ENCODE measurements at places on chromosomes 12 and 14.

DNA sequence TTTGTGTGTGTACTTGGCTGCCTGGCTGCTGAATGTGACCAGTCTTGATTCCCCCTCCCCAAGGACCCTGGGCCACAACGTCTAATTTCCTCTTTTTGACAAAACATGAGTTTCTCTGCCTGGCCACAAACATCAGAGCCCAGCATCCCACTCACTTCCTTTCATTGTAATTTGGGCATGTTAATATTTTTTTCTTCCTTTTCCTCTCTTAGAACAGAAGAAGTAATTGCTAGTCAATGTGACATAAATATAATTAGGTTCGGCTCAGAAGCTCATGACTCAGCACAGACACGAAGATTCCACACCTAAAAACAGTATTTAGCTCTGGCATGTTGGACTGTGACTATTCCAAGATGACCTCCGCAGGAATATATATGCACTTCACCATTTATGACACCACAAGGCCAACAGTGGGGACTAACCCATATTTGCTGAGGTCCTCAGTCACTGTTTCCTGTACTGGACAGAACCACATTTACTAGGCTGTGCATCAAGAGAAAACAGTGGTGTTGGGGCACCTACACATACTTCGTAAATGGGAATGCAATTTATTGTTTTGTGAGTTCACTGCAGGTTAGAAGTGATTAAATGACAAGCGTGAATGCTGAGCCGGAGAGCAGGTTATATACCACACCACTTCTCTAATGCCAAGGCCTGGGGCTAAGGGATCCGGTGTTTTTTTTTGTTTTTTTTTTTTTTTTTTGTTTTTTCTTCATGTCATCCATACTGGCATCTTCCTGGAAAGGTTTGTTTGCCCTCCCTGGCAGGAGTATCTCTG lies 4.2 kb downstream of the GSG1 start:
- no peak for DNase-seq

- DNase-seq: peak; percentile 25
These were observed 81.5 kb downstream of the ETV6 start for GRCh38 chr12:11731042-11731357.

- no peak for DNase-seq
These were observed 25.3 kb downstream of the LRIG3 start for GRCh38 chr12:58895053-58895452.

- DNase-seq: no peak
These were observed 45.1 kb upstream of the CHGA start for GRCh38 chr14:92877757-92878431.

- no peak for DNase-seq
These were observed 36.6 kb downstream of the SPATA7 start for GRCh38 chr14:88422047-88422446.

- no peak for DNase-seq
These were observed 580.1 kb upstream of the SEL1L start for GRCh38 chr14:82113710-82114109.

DNA sequence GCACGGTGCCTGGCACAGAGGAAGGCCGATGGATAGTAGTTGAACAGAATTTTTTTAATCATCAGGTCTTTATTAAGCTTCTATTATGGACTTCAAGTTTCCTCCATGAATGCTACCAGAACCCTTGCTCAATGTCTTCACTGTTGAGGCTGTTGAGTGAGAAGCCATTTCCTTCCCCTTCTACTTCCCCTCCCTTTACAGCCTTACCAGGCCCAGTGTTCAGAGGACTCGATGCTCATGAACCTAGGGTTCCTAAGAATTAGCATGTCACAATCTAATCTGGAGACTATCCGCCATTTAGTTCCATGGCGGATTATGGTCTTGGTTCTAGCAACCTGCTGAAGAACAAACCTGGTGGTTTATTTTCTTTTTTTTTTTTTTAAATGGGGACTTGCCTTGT lies 17.7 kb downstream of the ETV6 start:
- no peak for DNase-seq

DNA sequence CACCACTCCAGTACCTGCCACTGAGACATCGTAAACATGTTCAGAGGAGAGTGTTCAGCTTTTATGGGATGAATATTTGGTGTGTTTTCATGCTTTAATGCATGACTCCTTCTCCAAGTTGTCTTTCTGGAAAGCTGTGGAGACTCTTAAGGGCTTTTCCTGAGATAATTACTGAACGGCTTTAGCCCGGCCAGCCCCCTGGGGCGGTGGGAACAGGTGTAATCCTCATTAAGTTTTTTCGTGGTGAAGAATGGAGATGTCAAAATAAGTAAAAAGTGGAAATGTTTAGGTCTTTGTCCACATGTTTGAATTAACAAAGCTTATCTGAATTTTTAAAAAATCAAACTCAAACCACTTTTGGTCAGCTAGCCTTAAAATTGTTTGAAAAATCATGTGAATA lies 1.5 kb downstream of the SYNE2 start:
- DNase-seq: no peak

DNA sequence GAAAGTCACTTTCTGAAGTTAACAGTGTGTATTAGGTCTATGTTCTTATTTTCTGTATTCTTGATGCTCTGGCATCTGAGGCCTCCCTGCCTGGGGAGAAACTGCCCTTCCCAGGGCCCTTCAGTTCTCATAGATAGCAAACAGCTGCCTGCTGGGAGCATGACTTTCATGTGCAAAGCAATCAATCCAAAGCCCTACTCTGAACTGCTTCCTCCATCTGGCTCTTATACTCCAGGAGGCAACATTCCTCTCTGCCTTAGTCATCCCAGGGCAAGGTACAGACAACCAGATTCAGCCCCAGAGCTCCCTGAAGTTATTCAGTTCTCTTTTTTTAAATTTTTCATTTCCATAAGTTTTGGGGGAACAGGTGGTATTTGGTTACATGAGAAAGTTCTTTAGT lies 41.7 kb upstream of the RIN3 start:
- no peak for DNase-seq

DNA sequence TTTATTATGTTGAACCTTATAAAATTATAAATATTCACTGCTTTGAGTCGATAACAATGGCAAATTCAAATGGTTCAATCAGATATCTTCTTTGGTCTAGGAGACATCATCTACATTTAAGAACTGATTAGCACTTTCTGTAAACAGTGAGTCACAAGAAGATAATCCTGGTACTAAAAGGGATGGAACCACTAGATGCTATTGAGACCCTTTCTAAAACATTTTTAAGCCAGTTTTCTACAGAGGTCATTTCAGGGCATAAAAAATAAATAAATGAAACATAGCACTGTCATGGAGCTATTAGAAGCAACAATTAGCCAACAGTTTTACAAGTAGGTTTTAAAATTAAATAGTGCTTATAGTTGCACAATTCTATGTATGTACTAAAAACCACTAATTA lies 212.2 kb downstream of the DUSP6 start:
- no peak for DNase-seq

GRCh38 chr14:67245104-67245503 lies 3.9 kb downstream of the PALS1 start:
- no peak for DNase-seq

GRCh38 chr12:52195065-52195730 lies 3.4 kb upstream of the KRT80 start:
- no peak for DNase-seq

GRCh38 chr14:73392329-73393257 lies 65.8 kb downstream of the NUMB start:
- DNase-seq: no peak

- DNase-seq: no peak
These were observed 75.9 kb upstream of the FBRSL1 start for GRCh38 chr12:132413931-132414588.

DNA sequence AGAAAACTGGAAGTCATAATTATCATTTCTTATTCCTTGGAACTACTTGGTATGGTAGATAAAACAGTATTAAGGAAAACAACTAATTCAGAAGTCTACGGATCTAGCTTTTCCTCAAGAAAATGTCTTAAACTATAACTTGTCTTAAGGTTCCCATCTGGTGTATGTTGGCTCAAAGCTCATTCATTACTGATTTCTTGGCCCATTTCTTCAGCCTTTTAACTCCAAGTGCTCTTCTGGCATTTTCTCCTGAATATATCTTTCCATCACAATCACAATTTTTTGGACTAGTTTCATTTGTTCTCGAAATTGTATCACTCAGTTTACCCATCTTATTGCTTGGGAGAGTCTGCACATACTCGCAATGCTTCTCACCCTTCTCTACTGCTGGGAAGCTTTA lies 150.1 kb downstream of the C12orf50 start:
- no peak for DNase-seq

GRCh38 chr14:77622366-77622961 lies 6.0 kb upstream of the SPTLC2 start:
- no peak for DNase-seq

DNA sequence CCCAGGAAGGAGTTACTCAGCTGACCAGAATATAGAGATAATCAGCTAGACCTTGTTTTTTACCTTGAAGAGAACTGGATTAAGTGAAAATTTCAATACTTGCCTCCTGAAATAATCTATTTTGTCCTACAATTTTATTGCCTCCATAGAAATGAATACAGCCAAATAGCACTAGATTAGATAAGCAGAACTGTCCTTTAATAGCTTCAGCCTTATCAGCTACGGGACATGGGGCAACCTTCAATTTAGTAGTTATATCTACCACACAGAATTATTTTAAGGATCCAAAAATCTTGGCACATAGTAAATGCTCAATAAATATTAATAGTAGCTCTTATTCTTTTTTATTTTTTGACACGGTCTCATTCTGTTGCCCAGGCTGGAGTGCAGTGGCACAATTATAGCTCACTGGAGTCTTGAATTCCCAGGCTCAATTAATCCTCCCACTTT lies 67.2 kb upstream of the PLEKHG3 start:
- DNase-seq: no peak

GRCh38 chr14:32049361-32050088 lies 27.6 kb upstream of the ARHGAP5 start:
- DNase-seq: no peak

GRCh38 chr12:5022465-5023061 lies 21.1 kb upstream of the KCNA5 start:
- peak; percentile 68 for DNase-seq

DNA sequence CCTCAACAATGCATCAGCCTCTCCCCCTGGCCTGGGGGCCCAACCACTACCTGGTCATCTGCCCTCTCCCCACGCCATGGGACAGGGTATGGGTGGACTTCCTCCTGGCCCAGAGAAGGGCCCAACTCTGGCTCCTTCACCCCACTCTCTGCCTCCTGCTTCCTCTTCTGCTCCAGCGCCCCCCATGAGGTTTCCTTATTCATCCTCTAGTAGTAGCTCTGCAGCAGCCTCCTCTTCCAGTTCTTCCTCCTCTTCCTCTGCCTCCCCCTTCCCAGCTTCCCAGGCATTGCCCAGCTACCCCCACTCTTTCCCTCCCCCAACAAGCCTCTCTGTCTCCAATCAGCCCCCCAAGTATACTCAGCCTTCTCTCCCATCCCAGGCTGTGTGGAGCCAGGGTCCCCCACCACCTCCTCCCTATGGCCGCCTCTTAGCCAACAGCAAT lies 7.4 kb upstream of the RNU7-1 start:
- DNase-seq: no peak

DNA sequence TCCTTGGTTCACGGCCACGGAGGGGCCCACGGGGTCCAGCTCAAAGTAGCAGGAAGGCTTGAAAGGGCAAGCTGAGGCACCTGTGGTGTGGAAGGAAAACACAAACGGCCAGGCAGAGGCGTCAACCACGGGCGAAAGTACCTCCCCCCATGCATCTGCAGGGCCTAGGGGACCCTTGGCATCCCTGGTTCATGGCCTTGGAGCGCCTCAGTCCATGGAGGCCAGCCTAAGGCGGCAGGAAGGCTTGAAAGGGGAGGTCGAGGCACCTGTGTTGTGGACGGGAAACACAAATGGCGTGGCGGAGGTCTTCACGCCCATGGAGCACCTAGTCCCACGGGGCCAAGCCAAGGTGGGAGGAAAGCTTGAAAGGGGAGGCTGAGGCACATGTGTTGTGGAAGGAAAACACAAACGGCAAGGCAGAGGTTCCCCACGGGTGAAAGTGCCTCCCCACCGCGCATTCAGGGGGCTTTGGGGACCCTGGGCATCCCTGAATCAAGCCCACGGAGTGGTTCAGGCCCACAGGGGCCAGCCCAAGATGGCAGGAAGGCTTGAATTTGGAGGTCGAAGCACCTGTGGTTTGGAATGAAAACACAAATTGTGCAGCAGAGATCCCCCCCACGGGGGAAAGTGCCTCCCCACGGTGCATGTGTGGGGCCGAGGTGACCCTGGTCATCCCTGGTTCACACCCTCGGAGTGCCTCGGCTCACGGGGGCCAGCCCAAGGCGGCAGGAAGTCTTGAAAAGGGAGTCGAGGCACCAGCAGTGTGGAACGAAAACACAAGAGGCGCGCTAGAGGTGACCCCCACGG lies 380.8 kb downstream of the ALG10 start:
- peak; percentile 1 for DNase-seq

- DNase-seq: no peak
These were observed 793.7 kb downstream of the TRHDE start for GRCh38 chr12:73065913-73066312.

GRCh38 chr14:89466484-89466883 lies 49.5 kb upstream of the FOXN3 start:
- peak; percentile 68 for DNase-seq

DNA sequence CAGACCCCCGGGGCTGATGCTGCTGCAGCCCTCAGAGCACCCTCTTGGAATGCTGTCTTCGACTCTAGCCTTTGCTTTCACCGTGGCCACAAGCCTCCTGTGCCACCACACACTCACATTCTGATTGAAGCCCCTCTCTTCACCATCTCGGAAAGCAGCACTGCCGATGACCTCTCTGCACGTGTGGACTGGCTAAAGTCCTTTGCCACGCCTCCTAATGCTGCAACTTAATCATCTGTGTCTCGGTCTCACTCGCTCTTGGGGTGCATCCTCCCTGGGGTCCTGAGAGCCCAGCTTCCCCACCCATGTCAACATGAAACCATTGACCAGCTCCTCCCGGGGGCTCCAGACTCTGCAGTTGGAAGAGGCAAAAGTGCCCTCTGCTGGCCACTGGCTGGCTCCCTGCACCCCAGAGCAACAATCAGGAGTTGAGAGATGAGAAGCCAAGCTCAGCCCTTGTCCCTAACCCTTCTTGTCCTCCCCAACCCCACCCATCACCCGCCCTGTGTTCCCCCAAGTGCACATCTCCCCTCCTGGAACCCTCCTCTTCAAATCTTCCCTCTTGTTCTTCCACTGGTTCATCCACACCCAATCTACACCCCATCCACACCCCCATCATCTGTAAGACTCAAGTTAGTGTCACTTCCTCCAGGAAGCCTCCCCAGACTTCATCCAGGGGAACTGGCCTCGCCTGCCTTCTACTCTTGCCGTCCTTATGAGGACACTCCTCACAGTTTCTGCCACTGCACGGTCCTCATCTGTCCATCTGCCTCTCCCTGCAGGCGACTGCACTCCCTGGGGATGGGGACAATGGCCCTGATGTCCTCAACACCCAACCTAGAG lies 23.6 kb upstream of the FAM181A start:
- no peak for DNase-seq

All from natural killer cell (primary cell).